ENCODE measurements at places on chromosomes 12 and 14. TPM values are rescaled to one million over a fixed set of nuclear protein-coding genes. Genes with fewer than 3 reads are reported as not detected.

Gene SALL2
- total RNA-seq = 0.60 TPM

DNA sequence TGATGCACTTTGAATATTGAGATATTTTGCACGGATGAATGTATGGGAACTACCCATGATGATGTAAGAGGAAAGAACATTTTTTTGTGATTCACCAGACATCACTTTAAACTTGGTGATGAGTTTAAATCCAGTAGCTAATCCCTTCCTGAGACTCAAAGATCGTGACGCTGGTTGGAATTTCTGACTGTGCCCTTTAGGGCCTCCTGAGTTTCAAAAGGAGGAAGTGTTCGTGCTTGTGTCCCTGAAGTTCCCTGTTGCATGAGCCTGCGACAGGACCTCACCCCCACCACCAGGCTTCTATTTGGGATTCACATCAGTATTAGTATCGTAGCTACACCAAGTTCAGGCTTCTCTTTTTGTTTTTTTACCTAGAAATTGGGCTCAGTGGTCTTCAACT, 18.6 kb upstream of the RIN3 start:
- no peak for DNase-seq

- DNase-seq = no peak
Measured at GRCh38 chr12:103505371-103506236, 9.8 kb upstream of the C12orf42 start.

DNA sequence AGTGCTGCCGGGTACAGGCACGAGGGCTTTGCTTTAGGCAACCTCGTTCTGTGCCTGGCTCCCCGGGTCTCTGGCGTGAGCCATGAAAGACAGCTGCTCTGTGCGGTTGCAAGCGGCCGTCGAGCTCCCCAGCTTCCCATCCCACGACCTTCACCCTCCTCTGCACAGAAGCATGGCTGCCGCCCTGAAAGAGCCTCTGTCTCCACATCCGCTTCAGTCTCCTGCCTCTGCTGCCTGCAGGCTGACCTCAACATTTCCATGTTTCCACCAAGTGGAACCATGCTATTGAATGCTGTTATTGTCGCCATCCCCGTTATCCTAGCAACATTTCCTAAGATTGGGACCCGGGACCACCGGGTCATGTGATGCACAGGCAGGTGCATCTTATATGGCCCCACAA, 57.1 kb downstream of the KDM2B start:
- DNase-seq = no peak

GRCh38 chr14:100147181-100147631, 12.2 kb downstream of the DEGS2 start:
- DNase-seq = no peak

GRCh38 chr14:103091041-103091882, 3.3 kb upstream of the EXOC3L4 start:
- DNase-seq = peak; percentile 36

DNA sequence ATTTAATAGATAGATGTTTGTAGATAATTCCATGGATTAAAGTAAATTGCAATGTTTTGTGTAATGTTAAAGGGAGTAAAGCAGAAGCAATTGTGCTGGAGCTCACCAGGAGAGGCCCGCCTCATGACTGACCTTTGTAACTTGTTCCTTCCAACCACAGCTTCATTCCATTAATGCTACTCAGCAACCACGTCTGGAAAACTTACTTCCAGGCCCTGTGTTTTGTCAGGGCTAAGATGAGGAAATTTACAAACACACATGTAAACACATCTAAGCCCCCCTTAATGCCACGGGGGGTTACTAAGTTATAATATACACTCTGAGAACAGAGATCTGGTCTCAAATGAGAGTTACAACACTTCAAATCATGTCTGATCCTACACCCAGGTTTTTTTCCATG, 12.4 kb downstream of the LUM start:
- peak; percentile 4 for DNase-seq

DNA sequence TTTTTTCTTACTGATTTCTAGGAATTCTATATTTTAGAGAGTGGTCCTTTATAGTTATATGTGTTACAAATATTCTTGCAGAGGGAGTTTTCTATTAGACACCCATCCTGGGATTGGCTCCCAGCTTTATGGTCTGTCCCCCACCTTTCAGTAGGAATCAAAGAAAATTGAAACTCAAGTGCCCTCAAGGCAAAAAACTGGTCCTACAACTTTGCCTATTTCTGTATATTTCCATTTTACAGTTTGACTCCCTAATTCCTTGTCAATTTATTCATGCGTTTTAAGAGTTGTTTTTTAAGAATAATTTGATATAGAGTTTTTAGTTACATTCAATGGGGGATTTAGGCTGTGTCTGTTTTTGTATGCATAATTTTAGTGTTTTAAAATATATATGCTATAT, 208.9 kb downstream of the SYNE2 start:
- DNase-seq = no peak

Gene PRIMA1
- not detected for total RNA-seq

Gene YAF2
- 11.7 TPM for total RNA-seq

GRCh38 chr14:86971292-86971691, 1021.7 kb downstream of the GALC start:
- no peak for DNase-seq
